Activated CD4-positive, CD25-positive, alpha-beta regulatory T cell (primary cell): ENCODE measurements at places on chromosomes 3 and 15.

DNA sequence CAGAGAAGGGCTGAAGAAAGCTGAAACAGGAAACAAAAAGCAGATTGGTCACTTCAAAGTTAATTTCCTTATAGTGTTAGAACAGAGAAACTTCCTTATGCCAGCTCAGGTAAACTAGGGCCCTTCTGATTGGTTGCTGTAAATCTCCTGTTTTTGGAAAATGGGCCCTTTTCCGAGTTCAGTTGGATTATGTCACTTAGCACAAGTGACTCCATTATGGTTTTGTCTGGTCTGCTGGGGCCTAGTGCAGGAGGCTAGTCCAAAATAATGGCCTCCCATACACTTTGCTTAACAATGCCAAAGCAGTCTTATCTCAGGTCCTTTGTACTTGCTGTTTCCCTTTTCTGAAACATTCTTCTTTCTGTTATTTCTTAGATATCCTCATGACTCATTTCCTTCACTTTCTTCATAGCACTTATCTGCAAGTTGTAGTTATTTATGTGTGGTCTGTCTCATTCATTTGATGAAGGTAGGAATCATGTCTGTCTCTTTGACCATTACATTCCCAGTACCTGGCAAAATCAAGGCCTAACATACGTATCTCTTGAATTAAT is 7.7 kb upstream of the DCP1A start:
- no peak for DNase-seq

DNA sequence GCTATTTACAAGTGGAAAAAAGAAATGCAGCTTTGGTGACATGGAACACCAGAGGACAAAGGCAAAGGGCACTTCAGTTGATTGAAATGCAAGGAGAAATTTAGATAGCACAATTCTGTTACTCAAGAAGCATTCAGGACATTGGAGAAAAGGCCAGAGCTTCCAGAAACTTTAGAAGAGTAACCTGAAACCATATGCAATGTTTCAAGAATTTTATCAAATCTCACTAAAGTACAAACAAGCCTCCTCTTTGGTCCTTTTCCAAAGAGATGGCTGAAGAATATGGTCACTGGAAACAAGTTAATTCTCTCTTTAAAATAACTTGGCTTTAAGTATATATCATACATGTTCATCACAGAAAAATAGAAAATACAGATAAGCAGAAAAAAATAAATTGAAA is 14.6 kb upstream of the LMOD3 start:
- DNase-seq, result no peak

- no peak for DNase-seq
These were observed 26.2 kb downstream of the ZBED2 start for GRCh38 chr3:111568911-111569310.

DNA sequence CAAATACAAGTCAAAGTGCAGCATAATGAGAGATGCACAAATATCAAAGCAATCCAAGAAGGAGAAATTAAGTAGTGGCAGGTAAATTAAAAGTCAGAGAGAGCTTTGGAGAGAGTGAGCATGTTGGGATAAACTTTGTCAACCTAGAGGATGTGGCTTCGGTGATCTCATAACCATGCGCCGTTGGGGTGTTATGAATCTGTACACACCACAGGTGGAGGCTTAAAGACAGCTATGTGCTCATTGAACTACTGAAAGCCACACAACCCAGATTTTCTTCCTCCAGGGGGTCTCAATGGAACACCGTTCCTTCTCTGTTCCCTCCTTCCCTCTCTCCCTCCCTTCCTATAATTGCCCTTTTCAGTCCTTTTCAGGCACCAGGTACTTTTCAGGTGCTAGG is 52.0 kb downstream of the SUCNR1 start:
- no peak for DNase-seq

DNA sequence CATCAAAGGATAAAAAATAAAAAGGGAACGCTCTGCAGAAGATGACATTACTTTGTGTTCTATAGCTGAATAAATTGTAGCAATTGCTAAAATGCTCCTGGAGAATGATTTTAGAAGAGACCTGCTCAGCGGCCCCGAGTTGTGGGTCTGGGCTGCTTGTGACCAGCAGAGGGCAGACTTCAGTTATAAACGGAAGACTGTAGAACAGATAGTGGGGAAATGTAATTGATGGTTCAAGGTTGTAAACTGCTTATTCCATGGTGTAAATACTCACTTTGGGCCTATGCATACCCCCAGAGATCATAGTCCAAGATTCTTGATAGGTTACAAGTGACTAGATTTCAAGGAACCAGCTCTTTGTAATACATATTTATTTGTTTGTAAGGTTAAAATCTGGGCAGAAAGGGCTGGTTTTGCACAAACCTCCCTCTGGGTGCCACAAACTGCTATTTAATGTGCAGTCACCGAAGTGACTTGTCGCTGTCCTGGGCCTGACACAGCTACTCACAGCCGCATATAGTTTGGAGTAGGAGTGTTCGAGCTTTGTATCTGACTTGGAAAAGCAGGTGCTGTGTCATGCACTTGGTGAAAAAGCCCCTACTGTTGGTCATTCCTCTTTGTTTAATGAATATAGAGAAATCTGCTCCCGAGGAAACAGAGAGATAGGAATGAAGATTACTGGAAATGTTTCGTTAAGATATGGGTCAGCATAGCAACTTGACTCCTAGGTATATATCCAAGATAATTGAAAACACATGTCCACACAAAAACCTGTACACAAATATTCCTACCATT is 34.7 kb upstream of the NDUFB4 start:
- peak; percentile 50 for DNase-seq
